ENCODE measurements at places on chromosomes 13 and 19.

DNA sequence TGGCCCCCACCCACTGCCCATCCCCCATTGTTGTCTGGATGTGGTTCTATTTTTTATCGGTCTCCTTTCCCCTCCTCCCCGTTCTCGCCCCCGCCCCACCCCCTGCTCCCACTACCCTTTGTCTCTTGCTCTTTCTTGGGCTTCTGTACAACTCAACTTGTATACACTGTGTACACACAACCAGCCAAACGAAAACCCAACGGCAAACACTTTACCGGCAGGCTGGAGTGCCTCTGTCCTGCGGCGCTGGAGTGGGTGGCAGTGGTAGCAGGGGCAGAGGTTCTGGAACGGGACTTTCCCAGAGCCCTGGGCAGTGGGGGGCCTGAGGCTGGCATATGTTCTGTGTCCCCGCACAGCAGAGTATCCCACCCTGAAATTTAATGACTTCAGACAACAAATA lies 13.7 kb downstream of the RRAS start:
- DNase-seq, result no peak

DNA sequence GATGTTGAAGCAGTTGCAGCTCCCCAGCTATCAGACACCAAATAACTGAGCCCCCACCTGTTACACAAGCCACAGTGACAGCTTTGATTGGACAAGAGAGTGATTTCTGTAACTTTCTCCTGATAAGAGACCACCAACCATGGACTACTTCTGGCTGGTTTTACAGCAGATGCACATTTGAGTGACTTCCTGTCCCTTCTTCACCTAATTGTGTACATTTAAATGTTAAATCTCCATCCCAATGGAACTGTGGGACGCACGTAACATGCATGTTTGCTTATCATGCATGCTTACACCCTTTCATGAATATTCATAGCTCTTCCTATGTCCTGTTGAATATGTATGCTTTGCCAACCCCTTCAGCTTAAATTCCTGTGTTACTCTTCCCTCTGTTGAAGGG lies 6.0 kb upstream of the TNFSF11 start:
- DNase-seq, result no peak

- DNase-seq, result no peak
Measured at GRCh38 chr19:12745166-12745897, 6.3 kb upstream of the BEST2 start.

DNA sequence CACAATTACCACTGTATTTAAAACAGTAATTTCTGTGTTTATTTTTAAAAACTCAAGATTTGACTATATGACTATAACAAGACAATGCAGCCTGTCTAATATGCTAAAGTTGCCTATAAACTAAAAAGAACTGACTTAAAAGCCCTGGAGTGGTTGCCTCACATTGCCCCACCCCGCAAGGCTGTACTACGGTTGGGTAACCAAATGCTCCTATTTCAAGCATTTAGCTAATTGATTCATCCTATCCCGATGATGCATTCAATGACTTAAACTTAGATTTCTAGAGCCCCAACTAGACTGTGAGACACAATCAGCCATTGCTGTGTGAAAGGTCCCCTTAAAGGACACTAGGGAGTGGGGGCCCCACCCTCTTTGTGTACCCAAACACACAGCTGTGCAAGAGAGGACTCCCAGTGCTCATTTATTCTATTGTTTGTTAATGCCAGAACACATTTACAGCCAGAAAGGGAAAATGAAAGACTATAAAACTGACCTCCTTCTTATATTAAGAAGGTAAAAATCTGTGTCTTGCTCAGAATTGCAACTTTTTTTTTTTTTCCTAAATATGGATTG lies 66.9 kb downstream of the MIPEP start:
- DNase-seq, result no peak

GRCh38 chr13:50358231-50359040 lies 343.2 kb downstream of the KCNRG start:
- no peak for DNase-seq

GRCh38 chr13:31168736-31169135 lies 7.0 kb upstream of the HSPH1 start:
- no peak for DNase-seq

DNA sequence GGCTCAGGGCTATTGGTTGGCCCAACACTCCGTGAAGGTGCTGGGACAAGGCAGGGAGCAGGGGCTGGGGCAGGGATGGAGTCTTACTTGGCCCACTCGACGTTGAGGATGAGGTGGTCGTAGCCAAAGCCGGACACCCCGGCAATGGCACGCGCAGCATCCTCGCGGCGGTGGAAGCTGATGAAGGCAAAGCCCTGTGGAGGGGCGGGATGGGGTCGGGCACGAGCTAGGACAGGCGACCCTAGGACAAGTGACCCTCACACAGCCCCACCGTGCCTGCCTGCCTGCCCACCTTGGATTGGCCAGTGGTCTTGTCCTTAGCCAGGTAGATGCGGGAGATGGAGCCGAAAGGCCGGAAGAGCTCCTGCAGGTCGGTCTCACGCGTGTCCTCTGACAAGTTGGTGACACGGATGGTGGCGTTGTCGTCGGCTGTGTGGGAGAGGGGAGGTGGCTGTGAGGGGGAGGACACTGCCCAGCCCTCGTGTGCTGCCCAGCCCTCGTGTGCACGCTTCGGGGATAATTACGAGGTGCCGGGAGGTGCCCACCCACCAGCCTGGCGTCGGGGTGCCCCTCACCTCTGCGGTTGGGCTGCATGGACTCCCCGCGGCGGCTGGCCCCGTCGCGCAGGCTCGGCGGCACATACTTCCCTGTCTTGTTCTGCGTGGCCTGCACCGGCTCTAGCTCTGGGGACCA lies 4.0 kb downstream of the P2RY11 start:
- DNase-seq, result no peak
